ENCODE measurements at places on chromosomes 3 and 15. TPM values are rescaled to one million over a fixed set of nuclear protein-coding genes. Genes with fewer than 3 reads are reported as not detected.

CAND2 gene
- total RNA-seq: 1.6 TPM

POPDC2 gene
- 0.43 TPM for total RNA-seq

OR5K2 gene
- total RNA-seq: not detected

SPTBN5 gene
- 8.5 TPM for total RNA-seq

Data from thoracic aorta endothelial cell (primary cell).